ENCODE measurements at places on chromosomes 16 and 17.
A peak's percentile ranks its signal among the peaks of the same experiment; 100 is the strongest.

DNA sequence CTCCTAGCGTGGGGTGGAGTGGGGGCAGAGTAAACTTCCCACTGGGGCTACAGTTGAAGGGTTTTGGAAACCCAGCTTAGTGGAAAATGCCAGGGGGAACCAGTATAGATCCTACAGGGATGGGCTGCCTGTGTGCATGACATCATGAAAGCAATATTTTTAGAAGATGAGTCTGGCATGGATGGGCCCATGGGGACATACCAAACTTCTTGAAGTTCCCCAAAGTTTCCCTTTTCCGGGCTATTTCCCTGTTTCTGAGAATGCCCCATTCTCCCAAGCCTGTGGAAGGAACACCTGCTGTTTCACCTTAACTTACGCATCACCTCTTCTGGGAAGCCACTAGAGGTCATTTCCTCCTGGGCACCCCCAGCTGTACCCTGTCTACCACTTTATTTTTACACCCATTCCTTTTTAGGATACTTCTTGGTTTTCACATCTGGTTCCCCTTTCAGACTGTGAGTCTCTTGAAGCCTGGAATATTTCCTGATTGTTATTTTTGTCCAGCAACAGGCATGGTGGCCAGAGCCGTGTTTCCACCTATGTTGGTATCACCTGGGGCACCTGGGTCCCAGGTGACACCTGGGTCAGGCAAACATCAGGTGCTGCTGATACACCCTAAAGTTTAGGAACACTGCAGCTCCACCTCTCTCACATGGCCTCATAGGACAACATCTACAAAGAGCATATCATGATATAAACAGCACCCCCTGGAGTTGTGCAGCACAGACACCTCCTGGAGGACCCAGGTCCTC is 9.8 kb downstream of the SOCS3 start:
- peak; percentile 94 for DNase-seq

GRCh38 chr16:10136916-10137315 is 45.3 kb downstream of the GRIN2A start:
- DNase-seq: no peak

DNA sequence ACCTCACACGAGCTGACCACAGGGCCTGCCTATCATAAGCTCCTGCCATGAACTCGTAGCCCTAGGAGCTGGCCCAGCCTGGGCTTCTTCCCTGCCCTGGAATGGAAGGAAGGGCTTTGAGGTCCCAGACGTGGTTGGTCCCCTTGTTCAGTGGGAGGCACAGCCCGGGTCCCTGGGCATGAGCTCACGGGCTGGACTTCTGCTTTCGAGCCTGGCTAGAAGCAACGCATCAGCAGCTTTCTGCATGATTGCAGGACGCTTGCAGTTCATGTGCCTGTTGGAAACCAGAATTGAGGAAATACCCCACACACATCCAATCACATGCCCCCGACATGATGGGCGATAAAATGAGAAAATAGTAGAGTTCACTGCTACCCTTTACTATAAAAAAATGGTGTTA is 293.3 kb downstream of the MAF start:
- peak; percentile 81 for DNase-seq

GRCh38 chr17:34146440-34147043 is 108.5 kb upstream of the CCL2 start:
- no peak for DNase-seq

- DNase-seq: no peak
Measured at GRCh38 chr17:31653691-31654090, 205.4 kb downstream of the COPRS start.

- no peak for DNase-seq
Measured at GRCh38 chr16:13150181-13150885, 248.9 kb downstream of the SHISA9 start.

GRCh38 chr16:58515871-58516767 is 802 bp downstream of the SETD6 start:
- no peak for DNase-seq

DNA sequence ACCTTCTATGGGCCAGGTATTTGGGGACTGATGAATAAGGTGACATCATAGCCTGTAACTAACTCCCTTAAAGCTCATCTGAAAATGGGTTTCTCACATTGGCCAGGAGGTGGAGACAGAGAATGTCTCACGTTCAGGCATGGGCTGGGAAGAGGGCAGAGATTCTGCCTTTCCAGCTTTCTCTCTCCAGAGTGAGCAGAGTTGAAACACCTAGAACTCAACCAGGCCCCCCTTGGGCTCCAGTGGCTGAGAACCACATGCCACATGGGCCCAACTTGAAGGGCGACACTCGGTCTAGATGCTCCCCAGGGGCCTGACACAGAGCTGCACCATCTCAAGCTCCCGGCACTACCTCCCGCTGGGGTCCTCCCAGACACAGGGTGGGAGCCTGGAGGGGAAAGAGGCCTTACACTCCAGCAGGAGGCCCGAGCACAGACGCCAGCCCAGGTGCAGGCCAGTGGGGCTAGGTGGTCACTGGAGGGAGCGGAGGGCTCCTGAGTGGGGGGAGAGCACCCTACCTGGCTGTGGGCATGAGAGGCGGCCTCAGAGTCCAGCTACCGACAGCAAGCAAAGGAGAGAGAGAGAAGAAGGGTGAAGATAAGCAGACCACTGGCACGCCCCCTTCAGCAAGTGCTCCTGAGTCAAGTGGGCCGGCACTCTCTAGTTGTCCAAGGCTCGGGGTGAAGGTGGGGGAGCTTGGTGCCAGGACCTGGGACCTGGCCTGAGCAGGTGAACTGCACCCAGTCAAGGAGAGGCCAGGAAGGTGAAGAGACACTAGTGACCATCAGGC is 55.9 kb downstream of the MYO18A start:
- peak; percentile 66 for DNase-seq

DNA sequence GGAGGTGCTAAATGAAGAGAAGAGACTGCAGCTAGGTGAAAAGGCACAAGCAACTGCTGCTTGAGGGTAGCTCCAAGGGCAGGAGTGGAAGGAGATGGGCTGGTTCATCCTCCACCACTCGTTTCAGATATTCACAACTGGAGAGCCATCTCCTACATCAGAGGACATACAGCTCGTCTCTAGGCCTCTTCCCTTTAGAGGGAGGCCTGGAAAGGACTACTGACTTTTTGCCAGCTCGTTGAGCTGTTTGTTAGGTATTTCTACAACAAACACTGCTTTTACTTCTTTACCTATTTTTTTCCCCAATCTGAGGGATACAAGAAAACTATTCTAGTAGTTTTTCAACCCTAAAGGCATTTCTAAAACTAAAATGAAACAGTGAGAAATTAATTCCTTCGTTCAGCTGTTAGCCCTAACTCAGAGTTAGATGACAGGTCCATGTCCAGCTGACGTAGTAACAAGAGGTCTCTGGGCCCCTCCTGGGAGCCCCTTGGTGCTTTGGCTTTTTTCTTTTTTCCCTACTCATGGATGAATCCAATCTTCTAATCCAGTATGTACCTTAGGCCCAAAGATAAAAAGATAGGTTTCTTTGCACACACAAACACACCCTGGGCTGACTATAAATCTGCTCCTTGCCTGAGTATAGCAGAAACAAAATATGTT is 47.8 kb upstream of the TBX2 start:
- no peak for DNase-seq

- DNase-seq: no peak
Measured at GRCh38 chr16:57192720-57193486, 6.8 kb downstream of the RSPRY1 start.

- DNase-seq: peak; percentile 33
Measured at GRCh38 chr16:10511829-10512228, 68.6 kb downstream of the EMP2 start.

GRCh38 chr16:86270696-86271095 is 239.6 kb upstream of the FOXF1 start:
- no peak for DNase-seq

DNA sequence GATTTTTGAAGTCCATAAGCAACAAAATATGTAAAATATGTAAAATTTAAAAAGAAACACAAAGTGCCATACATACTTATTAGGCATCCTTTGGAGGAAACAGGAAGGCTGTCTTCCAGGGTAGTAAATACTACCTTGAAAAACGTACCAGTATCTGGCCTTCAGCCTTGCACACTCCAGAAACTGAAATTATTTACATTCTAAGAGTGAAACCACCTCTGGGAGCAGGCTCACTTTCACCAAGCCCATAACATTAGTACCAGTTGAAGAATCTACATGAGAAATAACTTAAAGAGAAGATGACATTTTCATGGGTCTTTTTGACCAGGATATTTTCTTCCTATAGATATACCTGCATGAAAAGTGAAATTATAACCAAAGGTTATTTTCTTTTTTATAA is 6.4 kb downstream of the KRTAP9-1 start:
- DNase-seq: no peak

- DNase-seq: no peak
Measured at GRCh38 chr16:22977294-22977697, 163.3 kb downstream of the HS3ST2 start.

- peak; percentile 46 for DNase-seq
Measured at GRCh38 chr17:34519282-34519681, 60.1 kb upstream of the TMEM132E start.

DNA sequence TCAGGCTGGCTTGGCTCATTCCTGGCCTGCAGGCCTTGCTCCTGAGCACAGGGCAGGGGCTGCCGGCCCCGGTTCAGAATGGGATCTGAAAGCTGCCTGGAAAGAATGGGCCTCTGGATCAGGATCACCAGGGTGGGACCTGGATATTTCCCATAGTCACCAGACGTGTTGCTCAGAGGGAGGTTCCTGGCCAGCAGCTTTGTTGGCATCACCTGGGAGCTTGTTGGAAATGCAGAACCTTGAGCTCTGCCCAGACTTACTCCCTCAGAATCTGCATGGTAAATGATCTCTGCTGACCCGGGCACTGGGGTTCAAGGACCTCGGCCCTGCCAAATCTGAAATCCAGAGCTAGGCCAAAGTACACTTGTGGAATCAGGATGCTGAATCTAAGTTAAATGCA is 29.5 kb upstream of the MED9 start:
- no peak for DNase-seq

DNA sequence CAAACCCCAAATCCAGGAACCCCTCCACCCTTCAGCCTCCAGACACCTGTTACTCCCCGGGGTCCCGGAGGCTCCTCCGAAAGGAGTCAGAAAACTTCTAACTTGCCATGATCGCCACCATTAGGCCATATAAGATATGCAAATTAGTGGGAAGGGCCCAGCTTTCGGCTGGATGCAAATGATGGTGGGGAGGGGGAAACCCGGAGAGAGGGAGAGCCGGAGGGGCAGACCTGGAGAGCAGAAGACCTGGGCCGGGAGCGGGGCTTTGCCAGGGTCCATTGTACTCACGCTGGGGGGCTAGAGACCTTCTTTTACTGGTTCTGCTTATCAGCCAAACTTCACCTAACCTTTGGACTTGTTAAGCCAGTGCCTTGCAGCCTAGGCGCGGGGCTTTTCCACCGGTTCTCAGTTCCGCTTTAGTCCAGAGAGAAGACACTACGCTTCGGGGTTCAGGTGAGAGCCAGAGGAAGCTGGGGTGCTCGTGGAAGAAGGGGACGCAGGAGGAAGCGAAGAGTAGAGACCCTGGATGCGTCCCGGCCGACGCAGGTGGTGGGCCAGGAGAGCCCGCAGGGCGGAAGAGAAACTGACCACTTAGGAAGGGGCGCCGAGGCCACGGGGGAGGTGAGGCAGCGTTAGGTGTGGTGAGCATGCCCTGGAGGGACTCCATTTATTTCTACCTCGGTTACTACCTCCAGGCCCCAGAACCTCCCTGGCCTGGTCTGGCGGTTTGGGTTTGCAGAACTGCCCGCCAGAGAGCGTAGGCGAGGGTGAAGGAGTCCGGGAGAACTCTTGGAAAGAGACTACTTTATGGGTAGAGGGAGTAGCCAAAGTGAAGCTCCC is at the start of gene HNF1B:
HNF1B (minus strand) TSS at position 99 of the 840 bp plus-strand sequence. CDS start 175 bp downstream, outside the sequence.
- DNase-seq: peak; percentile 61

- DNase-seq: no peak
Measured at GRCh38 chr16:12087901-12088421, 111.4 kb downstream of the SNX29 start.

- DNase-seq: no peak
Measured at GRCh38 chr17:57077000-57077399, 8.0 kb upstream of the AKAP1 start.

GRCh38 chr16:3243882-3244281 is 8.9 kb upstream of the ZNF200 start:
- no peak for DNase-seq

DNA sequence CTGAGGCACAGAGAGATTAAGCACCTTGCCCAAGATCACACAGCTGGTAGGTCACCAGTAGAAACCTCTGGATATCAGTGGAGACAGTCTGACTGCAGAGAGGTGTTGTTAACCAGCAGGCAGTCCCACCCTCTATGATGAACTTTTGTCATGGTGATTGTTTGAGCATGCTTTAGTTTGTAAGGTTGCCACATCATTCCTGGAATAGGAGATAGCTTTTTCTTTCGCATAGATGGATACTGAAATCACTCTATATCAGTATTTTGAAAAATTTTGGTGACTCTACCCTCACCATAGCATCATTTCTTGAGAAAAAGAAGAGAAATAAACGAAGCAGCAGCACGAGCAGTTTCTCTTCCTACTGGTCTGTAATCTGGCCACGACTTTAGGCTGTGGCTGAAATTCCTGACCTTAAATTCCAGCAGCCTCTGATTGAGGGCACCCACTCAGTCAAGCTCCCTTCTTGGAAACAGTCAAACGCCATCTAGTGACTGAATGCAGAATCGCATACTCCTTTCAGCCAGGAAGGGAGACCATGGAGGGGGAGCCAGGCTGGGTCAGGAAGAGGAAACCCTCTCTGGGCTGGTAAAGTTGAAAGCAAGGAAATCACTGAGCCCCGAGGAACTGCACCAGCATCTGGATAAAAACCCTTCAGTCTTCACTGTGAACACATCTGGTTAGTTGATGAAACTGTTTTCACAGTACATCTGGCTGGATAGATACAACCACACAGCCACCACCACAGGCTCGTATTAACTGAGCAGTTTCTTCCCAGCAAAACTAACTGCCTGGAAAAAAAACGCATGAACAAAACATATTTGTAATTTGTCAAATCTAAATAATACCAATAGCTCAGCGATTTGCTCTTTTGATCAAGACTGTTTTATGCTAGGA is 108.5 kb upstream of the XYLT1 start:
- peak; percentile 92 for DNase-seq

DNA sequence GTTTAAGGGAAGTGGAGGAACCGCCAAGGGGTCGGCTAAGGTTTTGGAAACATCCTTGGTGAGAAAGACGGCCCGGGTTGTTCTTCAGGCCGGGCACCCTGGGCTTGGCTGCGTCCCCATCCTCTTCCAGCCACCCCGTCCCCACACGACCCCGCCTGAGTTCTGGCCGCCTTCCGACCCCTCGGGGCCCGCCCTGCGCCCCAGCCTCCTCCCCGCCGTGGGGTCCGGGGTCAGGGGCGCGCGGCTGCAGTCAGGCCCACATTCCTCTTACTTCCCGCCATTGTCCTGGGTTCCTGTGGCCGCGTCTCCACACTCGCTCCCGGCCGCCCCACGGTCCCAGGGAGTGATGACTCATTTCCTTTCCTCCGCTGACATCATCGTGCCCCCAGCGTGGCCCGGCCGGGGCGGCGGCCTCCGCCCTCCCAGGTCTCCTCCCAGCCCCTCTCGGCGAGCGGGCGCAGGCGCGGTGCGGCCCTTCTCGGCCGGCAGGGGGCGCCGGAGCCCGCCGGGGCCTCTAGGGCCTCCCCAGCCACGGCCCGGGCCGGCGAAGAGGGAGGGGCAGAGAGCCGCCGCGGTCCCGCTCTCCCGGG is 59.6 kb downstream of the WSB1 start:
- DNase-seq: peak; percentile 90

GRCh38 chr16:15777533-15778203 is 79.2 kb downstream of the MYH11 start:
- no peak for DNase-seq

Measured in inflammatory macrophage treated with lipopolysaccharide for 1 hour (primary cell).